Uterus (tissue), 4 donors: ENCODE measurements at places on chromosomes 2 and 18. TPM values are rescaled to one million over a fixed set of nuclear protein-coding genes. Genes with fewer than 3 reads are reported as not detected.

GRCh38 chr18:68937029-68937599 is 139.2 kb downstream of the CCDC102B start:
- H3K27ac ChIP-seq = no peak overlapping the region
- no peak overlapping the region for H3K4me3 ChIP-seq
- no peak for DNase-seq
- no peaks in the 10 kb centered on the region for H3K4me1 ChIP-seq
- no peaks in the 10 kb centered on the region for H3K36me3 ChIP-seq

DNA sequence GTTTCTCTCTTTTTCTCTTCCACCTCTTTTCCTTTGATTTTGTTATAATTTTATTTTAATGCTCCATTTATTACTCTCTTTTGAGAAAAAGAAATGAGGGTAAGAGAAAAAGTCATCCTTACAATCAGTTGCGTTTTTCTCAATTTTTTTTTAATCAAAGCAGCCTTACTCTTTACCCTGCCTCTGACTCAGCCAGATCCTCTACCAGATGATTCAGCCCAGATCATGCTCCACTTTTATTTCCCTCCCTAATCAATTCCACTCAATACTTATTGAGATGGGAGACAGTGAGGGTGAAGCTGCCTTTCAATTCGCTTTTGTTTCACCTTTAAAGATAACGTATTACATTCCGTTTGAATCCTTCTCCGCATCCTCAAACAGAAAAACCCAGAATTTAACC is 337.9 kb downstream of the SATB2 start:
- no peak overlapping the region for H3K4me3 ChIP-seq
- no peak overlapping the region for H3K27ac ChIP-seq
- no peaks in the 10 kb centered on the region for H3K4me1 ChIP-seq
- no peaks in the 10 kb centered on the region for H3K36me3 ChIP-seq

Gene RRM2
- not detected for total RNA-seq

- no peak overlapping the region for H3K4me3 ChIP-seq
- no peak overlapping the region for H3K27ac ChIP-seq
- no peak for DNase-seq
- no peaks in the 10 kb centered on the region for H3K4me1 ChIP-seq
- H3K27me3 ChIP-seq = no peaks in the 10 kb centered on the region
- no peaks in the 10 kb centered on the region for H3K36me3 ChIP-seq
Observed at GRCh38 chr18:5309888-5310470, 14.5 kb upstream of the ZBTB14 start.

Gene GDF7
- 1.5 TPM for total RNA-seq

- H3K27ac ChIP-seq = no peak overlapping the region
- no peak for DNase-seq
- no peak overlapping the region for H3K4me3 ChIP-seq
- no peaks in the 10 kb centered on the region for H3K4me1 ChIP-seq
Observed at GRCh38 chr2:176018708-176019107, 16.6 kb upstream of the LNPK start.

GRCh38 chr2:206056286-206056685 is 29.7 kb downstream of the INO80D start:
- H3K4me3 ChIP-seq = no peak overlapping the region
- H3K36me3 ChIP-seq = no peaks in the 10 kb centered on the region
- H3K4me1 ChIP-seq = no peaks in the 10 kb centered on the region

- peak overlapping the region; percentile 56 for H3K27ac ChIP-seq
- H3K4me3 ChIP-seq = no peak overlapping the region
- no peaks in the 10 kb centered on the region for H3K36me3 ChIP-seq
Observed at GRCh38 chr2:19855542-19856431, 46.0 kb downstream of the TTC32 start.

DNA sequence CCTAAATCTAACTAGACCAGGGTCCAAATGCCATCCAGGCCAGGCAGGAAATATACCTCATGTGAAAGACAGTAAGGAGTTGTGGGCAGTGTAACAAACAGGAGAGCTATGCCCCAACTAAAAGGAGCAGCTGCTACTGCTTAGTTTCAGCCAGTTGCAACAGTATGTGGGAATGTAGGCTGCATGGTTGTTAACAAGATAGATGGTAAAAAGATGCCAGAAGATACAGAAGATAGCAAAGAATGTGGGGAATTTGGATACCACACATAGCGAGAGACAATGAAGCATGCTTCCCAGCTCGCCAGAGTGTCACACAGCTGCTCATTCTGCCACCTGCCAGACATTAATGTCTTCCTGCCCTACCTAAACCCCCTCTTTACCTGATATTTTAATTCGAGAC is 39.4 kb upstream of the CYBRD1 start:
- no peaks in the 10 kb centered on the region for H3K36me3 ChIP-seq
- H3K27me3 ChIP-seq = no peaks in the 10 kb centered on the region
- DNase-seq = no peak
- no peaks in the 10 kb centered on the region for H3K4me1 ChIP-seq

Gene RESP18
- total RNA-seq = not detected

GRCh38 chr2:21306235-21306634 is 182.5 kb downstream of the TDRD15 start:
- no peak for DNase-seq
- H3K27ac ChIP-seq = no peak overlapping the region
- no peaks in the 10 kb centered on the region for H3K36me3 ChIP-seq
- no peak overlapping the region for H3K4me3 ChIP-seq
- H3K27me3 ChIP-seq = no peaks in the 10 kb centered on the region

Gene CCDC74B
- total RNA-seq = 4.6 TPM

Gene ST3GAL5
- total RNA-seq = 27.6 TPM

Gene LBX2
- total RNA-seq = 2.9 TPM

Gene LIMS2
- 50.9 TPM for total RNA-seq
